WERI-Rb-1 (cell line): ENCODE measurements at places on chromosomes 11 and 22.

- DNase-seq, result no peak
Observed at GRCh38 chr11:47409440-47410369, 1.3 kb downstream of the SLC39A13 start.

DNA sequence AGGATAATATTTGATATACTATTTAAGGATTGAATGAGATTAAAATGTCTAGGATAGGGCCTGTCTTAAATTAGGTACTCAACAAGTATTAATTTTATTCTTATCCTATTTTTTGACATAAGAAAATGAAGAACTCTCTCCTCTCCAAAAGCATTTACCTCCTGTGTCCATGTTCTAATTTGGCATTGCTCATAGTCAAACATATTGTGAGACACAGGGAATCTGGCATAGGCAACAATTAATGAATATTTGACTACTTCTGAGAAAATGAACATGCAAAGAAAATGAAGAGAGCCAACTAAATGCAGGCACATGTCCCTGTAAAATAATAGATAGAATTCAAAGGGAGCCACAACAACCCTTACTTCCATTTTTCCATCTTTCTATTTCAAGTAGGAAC lies 198.5 kb upstream of the C11orf87 start:
- DNase-seq, result no peak

DNA sequence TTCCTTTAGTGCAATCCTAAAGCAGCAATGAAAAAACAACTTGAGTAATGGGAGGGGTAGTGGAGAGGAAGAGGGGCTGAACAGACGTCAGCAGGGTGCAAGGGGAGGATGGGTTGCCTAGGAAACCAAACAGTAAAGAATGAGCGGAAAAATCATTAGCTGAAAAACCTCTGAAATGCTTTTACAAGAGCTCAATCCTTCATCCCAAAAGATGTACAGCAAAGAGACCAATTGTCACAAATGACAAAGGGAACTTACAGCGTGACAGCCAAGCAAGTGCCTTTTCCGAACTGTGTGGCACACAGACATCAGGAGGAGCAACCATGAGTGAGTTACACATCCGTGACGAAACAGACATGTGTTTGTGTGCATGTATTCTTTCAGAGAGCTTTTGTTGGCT lies 104.6 kb downstream of the SIK3 start:
- no peak for DNase-seq

DNA sequence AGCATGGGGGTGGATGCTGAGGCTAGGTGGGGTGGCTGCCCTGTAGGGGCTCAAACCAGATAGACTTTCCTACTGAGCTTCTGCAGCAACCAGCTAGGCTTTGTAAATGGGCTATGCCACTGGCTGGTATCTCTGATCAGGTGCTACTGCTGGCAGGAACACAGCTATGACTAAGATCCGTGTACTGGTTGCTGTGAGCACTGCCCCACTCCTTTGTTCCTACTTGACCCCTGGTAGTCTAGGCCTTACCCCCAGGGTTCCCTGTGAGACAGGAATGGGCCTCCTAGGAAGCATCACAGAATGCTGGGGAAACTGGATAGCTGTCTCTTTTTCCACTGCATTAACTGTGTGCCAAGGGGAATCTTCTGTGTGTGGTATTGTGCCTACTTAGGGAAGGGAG lies 58.4 kb upstream of the GAB2 start:
- no peak for DNase-seq

DNA sequence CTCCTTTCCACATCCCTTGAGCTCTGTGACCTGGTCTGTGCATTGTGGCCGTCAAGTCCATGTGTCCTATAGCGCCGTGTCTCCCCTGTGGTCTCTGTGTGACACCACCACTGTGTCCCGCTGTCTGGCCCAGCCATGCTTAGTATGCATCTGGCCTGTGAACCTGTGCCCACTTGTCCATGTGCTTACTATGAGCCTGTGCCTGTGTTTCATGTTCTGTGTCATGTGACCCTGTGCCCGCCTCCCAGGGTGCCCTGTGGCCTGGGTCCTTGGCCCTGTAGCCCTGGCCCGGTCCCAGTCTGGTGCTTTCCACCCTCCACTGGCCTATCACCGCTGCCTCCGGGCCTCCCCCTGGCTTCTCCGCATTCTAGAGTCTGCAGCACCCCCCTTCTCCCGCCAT lies 80.6 kb downstream of the CCDC83 start:
- no peak for DNase-seq

- DNase-seq, result no peak
Observed at GRCh38 chr11:13311570-13311969, 34.0 kb downstream of the BMAL1 start.
